ENCODE measurements at places on chromosomes 16 and 17.

DNA sequence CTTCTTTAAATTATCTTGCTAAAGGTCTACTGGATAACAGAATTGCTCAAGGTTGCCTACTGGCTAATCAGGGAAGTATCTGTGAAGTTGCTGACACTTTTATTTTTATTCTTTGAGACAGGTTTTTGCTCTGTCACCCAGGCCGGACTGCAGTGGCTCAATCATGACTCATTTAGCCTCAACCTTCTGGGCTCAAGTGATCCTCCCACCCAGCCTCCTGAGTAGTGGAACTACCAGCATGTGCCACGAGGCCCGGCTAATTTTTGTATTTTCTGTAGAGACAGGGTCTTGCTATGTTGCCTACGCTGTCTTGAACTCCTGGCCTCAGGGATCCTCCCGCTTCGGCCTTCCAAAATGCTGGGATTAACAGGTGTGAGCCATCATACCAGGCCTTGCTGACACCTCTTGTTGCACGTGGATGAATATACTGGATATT lies 43.1 kb downstream of the GLG1 start:
- no peak for DNase-seq

- no peak for DNase-seq
Measured at GRCh38 chr17:48720266-48721008, 1.9 kb downstream of the PRAC1 start.

DNA sequence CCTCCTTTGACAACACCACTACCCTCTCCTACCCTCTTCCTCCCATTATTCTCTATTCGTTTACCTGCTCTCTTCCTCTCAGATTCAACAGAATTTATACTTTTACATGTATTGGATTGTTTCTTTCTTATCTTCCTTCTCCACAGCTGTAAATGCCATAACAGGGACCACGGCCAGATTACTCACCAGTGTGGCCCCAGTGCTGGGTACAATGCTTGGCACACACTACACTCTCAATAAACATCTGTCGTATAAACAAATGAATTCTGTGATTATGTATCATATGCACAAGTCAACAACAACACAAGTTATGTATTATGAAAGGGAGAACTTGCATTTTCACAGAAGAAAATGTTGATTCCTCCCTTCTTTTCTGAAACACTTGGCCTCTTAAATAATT lies 20.0 kb downstream of the AARSD1 start:
- DNase-seq, result no peak

DNA sequence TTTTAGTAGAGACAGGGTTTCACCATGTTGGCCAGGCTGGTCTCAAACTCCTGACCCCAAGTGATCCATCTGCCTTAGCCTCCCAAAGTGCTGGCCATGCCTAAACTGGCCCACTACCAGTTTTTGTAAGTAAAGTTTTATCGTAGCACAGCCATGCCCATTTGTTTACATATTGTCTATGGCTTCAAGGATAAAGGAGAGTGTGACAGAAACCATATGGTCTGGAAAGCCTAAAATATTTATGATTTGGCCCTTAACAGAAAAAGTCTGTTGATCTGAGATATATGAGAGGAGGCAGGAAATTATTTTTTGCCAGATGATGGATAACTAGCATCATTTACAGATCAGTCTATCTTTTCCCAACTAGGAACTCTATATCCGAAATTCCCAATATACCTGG lies 4.5 kb downstream of the AKAP10 start:
- DNase-seq, result no peak

GRCh38 chr17:64162554-64162953 lies 32.6 kb upstream of the ERN1 start:
- DNase-seq, result no peak

GRCh38 chr16:3536271-3536731 lies 35.5 kb downstream of the CLUAP1 start:
- DNase-seq, result peak; percentile 68

DNA sequence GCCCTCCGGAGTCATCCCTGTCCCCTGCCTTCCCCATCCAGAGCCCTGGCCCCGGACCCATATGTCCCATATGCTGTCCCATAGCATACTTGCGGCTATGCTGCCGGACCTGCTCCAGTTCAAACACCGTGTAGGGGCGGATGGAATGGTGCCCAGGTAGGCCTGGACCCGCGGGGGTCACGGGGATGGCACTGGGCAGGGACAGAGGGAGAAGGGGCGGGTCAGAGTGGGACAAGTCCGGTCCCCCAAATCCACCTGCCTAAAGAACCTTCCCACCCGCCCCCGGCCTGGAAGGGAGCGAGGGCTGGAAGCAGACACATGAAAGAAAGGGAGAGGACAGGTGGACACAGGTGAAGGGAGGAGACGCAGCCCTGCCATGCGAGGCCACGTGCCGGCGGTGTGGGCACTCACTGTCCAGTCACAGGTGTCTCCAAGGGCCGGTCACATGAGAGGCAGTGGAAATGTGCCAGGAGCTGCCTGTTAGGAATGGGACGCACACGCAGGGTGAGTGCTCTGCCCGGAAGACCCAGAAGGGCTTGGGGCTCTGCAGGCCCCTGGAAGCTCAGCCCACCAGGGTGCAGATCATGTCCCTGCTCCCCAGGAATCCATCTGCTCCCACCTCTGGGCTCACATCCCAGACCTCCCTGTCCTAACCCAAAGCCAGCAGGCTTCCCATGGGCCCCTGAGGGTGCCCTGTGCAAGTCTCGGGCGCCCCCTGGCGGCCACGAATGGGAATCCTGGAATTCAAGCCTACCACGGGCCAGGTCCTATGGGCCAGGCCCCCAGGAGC lies 14.0 kb downstream of the UBALD2 start:
- no peak for DNase-seq

DNA sequence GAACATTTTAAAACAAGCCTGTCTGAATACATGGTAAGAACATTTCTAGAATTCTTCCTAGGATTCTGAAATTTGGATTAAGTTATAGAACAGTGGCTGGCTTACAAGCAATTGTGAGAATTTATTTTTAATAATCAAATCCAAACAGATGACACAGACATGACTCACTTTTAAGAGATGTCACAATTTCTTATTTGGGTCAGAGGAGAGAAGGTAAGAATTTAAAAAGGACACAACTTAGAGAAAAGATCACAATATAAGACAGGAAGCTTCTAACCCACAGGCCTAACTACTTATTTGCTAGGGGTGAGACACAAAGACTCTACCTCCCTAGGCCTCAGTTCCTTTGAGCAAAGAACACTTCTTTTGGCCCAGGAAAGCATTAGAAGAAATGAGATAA lies 32.7 kb downstream of the ZZEF1 start:
- DNase-seq, result peak; percentile 26

DNA sequence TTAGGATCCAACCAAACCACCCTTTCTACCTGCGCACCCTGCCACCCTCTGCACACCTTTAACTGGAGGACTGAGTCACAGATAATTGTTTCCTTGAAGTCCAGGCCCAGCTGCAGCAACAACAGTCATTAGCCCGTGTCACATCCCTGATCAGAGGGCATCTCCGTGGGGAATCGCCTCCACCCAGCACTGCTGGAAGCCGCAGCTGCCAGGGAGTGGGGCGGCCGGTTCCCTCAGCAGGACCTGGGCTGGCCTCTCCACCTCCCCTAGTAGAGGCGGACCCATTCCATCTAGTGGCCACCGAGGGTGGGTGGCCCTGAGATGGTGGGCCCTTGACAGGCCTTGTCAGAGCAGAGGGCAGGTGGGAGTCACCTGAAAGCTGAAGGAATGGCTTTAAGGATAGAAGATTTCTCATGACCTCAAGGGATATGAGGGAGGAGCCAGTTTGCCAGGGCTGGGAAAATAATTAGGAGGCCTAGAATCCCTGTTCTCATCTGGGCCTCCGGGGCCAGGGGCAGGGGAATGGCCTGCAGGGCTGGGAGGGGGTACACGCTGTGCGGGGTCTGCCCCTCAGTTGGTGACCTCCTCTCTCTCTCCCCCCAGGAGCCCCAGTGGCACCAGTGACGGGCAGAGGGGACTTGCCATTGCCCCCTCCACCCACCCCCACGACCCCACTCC lies 6.2 kb downstream of the PRSS53 start:
- no peak for DNase-seq

DNA sequence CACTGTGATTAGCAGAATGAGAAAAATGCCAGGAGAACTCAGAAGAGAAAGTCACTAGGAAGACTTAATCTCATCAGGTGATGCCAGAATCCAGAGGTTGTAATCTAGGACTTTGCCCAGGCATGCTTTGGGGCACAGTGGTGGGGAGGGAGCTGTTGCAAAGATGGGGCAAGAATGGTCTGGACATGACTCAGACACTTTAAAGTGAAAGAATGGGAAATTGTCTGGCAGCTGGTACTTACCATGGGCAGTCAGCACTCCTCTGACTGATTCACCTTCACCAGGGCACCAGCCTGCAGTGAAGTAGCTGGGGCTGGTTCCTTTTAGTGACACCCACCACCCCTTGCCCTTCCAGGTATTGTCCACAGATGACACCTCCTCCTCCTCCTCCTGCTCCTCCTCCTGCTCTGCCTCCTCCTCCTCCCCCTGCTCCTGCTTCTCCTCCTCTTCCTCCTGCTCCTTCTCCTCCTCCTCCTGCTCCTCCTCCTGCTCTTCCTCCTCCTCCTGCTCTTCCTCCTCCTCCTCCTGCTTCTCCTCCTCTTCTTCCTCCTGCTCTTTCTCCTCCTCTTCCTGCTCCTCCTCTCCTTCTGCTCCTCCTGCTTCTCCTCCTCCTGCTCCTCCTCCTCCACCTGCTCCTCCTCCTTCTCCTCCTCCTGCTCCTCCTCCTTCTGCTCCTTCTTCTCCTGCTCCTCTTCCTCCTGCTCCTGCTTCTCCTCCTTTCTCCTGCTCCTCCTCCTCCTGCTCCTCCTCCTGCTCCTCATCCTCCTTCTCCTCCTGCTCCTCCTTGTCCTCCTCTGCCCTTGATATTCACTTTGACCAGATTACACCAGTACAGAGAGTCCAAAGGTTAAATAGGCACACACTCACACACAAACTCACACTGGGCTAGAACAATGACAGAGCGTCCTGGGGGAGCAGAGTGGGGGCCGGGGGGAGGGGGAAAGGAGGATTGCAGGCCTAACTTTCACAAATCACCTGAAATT lies at the start of gene CHD9NB:
Gene CHD9NB, minus strand, starts transcription at position 379 of the 983 bp plus-strand sequence. CDS start 8,739 bp downstream, outside the sequence.
- DNase-seq, result peak; percentile 78

- DNase-seq, result no peak
Measured at GRCh38 chr17:40582328-40582901, 17.1 kb upstream of the CCR7 start.

DNA sequence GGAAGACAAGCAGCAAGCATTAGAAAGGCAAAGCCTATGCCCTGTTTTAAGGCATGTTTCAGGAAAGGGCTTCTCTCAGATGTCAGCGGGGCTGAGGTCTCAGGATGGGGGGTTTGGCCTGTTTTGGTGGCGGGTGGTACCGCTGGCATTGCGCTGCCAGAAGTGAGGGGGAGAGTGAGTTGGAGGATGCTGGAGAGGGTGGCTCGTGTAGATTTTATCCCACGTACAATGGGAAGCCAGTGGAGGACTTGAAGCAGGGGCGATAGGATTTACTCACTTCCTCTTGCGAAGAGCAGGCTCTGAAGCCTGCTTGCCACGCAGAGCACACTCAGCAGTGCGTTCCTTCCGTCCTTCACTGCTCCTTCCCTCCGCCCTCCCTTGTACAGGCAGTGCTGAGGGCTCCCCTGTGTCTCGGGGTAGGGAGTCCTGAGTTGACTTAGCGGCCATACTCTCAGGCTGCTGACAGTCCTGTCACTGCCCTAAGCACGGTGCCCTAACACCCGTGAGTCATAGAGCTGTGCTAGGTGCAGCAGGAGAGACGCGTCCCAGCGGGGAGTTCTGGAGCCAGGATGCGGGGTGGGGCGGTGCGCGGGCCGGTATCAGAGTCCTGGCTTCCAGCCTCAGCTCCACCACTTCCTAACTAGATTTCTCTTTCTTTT lies 113.1 kb downstream of the SNX29 start:
- no peak for DNase-seq

DNA sequence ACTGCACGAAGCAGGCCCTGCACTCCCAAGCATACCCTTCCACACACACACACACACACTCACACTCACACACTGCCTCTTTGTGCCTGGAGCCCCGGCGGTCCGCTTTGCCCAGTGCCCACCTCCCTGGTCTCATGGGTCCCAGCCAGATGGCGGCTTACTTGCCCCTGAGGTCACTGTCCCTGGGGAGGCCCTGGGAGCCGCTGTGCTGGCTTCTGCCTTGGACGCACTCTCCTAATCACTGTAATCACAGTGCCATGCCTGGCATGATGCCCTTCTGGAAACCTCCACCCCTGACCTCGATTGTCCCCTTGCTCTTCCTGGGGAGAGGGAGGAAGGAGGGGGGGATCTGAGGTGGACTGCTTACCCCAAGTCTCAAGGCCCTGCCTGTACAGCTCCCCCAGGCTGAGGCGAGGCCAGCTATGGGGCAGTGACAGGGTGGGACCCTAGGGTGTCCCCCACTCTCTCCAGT lies 36.0 kb downstream of the ARHGAP23 start:
- DNase-seq, result no peak

Data from non-pigmented ciliary epithelial cell (primary cell).